Activated T-cell treated with anti-CD3 and anti-CD28 coated beads, Interleukin-2, amount 50 U/mL, for 4 hours (primary cell): ENCODE measurements at places on chromosomes 16 and 17. TPM values are rescaled to one million over a fixed set of nuclear protein-coding genes. Genes with fewer than 3 reads are reported as not detected.

DNA sequence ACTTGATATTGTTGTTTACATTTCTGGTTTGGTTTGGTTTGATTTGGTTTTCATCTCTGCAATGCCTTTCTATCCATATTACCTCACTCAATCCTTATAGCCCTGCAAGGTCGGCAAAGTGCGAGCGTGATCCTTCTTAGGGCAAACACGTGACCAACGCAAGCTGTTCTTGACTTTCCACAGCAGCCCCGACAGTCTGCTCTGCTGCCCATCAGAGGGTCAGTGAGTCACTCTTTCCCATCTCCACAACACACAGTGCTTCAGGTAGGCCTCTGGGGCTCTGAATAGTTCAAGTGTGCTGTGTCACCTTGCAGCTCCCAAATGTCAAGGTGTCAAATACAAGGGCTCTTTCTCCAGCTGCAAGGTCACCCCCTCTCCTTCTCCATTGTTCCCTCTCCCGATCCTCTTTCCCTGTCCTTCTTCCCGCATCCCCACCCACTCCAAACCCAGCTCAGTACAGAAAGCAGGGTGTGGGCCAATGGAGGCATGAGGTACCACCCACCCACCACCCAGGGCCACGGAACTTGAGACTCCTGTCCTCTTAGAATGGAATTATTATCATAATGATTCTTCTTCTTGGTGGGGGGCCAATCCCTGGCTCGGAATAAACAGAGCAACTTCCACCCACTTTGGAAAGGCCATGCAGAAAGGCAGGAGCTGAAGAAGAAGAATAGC lies 139.7 kb downstream of the SLC39A11 start:
- DNase-seq, result no peak

DNA sequence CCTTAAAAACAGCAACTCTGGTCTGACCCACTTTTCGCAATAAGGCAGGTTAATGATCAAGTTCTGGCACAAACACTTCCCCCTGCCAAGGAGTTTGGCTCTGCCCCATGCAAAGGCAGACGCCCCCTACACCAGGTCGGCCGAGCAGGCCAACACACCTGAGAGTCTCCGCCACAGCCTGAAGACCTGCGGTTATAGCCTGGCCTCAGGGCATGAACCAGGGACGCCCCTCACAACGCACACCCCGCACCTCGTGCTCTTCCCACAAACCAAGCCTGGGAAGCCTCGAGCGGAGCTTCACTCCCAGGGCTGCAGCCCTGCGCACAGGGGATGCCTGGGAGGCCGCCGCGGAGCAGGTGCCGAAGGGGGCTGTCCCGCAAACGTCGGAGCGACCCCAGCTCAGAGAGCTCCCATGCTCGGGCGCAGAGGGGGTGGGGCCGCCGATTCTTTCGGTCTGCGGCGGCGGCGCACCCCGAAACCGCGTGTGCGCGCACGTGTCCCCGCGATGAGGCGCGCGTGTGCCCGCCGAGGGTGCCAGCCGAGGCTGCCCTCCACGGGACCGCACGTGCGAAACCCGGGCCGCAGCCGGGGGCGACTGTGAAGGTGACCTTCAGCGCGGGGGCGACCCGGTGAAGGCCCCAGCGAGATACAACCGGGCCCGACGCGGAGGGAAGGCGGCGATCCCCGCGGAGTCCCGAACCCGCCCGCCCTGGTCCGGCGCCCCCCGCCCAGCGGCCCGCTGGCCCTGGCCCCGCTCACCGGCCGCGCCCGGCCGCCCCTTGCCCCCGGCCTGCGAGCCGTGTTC lies 559 bp downstream of the CLUH start:
- DNase-seq, result peak; percentile 32

PROCA1 gene
- total RNA-seq, result 0.83 TPM

GRCh38 chr17:51335883-51336822 lies 75.8 kb downstream of the UTP18 start:
- DNase-seq, result no peak

CCL18 gene
- total RNA-seq, result not detected

DNA sequence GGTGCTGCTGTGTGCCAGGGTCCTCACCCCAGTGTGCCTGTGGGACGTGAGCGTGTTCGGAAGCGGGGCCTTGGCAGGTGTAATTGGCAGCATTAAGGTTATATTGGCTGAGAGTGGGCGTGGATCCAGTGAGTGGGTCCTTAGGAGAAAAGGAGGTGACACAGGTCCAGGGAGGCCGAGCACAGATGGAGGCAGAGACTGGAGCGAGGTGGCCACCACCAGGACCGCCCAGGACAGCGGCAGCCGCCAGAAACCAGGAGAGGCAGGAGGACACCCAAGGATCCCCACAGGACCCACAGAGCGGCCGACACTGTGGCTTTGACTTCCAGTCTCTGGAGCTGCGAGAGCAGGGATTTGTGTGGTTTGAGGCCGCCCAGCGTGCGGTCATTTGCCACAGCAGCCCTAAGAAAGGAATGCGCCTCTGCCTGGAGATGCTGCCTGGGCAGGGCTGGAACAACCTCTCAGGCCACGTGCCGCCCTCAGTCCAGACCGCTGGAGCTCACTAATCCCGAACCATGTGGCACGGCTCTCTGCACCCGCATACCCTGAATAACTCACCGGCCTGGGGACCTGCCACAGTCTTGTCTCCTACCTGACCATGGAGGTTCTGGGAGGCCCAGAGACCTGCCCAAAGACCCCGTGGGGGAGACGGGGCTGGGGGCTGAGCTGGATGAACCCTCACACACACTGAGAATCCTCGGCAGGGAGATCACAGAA lies 45.4 kb downstream of the SOX8 start:
- DNase-seq, result no peak

GRCh38 chr17:12122075-12122474 lies 101.4 kb downstream of the MAP2K4 start:
- DNase-seq, result no peak

DNA sequence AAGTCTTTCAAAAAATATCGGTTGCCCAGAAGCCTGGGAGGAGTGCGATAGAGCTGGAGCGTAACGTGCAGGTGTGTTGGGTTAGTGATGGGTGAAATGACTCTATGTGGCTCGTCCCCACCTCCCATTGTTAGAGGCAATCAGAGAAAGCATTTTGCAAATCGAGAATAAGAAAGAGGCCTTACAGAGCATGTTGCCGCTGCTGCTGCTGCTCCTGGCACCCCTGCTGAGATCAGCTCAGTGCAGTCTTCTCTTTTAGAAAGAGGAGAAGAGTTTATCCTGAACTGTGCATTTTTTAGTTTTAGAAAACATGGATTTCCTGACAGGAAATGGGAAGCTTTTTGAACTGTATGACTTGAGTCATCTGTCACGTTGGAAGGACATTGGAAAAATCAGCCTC lies 774.5 kb upstream of the RBFOX1 start:
- DNase-seq, result no peak

EXOC3L1 gene
- not detected for total RNA-seq

DNA sequence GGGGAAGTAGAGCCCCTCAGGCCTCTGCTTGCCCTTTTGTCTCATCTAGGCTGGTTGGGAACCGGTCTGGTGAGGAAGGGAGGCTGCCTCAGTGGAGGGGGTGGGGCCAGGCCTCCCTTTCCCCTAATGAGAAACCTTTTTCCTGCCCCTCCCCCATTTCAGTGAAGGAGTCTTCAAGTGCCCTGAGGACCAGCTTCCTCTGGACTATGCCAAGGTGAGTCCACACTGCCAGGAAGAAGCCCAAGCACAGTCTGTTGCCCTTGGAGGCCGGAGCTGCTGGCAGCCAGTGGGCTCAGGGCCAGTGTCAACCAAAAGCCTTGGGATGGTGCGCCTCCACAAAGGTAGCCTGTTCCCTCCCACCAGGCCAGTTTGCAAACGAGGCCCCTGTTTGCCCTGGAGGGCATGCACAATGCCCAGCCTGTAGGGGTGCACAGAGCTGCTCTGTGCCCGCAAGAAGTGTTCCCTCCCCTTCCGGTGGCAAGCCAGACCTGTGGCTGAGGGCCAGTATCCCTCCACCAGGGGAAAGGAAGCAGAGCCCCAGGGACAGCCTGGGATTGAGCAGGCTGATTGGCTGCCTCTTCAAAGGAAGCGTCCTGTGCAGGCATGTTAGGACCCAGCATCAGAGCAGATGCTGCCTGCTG lies 3.4 kb downstream of the TRAF4 start:
- DNase-seq, result no peak

DNA sequence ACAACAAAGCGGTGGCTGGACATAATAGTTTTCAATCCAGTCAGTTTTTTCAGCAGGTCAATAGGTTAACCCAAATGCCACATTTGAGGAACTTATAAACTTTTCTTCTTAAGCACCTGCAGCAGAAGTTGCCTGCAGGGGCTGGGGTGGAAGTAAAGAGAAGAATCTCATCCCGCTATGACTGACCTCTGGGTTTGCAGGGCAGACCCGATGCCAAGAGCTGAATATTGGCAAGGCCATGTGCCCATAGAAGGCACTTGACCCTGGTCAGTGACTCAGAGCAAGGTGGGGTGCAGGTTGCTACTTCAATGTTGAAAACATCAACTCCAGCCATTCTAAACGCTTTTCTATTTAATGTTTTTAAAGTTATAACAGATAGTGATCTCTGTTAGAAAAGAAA lies 17.9 kb upstream of the SMPD3 start:
- no peak for DNase-seq

DNA sequence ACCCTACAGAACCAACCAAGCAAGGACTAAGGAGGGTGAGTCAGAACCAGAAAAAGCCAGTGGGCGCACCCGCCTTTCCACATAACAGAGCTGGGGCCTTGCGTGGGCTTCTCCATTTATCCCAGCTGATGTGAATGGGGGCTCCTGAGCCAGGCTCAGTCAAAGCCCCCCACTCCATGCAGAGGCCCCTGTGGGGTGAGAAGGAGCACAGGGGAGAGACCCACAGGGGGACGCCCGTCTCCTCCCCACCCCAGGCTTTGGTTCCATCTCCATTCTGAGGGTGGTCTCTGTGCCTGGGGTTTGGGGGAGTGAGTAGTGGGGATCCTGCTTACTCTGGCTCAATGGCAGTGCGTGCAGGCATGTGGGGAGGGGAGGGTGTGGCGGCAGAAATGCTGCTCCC lies 210.1 kb upstream of the TNRC6C start:
- DNase-seq, result no peak

DNA sequence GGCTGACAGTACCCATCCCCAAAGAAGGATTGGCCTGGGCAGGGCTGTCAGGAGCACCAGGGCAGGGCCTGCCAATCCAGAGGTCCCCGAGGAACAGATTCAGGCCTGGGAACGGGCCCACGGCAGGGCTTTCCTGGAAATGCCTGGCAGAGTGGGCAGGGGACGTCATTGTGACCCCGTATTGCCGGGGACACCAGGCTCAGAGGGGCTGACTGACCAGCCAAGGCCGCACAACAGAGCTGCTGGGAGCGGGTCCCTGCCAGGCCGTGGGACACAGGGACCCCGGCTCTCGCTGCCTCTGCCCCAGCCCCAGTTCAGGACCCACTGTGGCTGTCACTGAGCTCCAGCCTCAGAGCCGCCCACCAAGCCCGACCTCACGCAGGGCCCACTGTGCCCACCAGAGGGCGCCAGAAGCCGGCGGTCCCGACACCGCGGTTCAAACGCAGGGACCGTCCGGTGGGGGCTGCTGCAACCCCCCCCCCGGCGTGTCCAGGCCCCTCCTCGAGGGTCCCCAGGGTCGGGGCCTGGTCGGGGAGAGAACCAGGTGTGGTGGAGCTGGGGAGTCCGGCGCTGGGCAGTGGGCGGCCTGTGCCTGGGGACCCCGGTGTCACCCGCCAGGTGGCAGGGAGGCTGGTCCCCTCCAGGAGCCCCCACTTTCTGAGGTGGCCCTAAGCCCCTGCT lies 15.2 kb upstream of the SSTR5 start:
- peak; percentile 64 for DNase-seq

DNA sequence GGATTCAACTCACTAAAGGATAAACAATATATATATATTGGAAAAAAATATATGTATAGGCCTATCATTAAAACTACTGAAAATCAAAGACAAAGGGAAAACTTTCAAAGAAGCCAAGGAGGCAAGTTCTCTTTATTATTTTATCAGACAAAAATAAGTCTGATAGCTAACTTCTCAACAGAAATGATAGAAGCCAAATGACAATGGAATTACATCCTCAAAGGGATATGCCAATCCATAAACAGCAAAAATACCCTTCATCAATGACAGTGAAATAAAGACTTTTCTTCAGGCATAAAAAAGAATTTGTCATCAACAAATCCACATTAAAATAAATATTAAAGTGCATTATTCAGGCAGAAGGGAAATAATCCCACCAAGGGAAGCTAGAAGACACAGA lies 393.4 kb downstream of the ZFHX3 start:
- DNase-seq, result no peak

DNA sequence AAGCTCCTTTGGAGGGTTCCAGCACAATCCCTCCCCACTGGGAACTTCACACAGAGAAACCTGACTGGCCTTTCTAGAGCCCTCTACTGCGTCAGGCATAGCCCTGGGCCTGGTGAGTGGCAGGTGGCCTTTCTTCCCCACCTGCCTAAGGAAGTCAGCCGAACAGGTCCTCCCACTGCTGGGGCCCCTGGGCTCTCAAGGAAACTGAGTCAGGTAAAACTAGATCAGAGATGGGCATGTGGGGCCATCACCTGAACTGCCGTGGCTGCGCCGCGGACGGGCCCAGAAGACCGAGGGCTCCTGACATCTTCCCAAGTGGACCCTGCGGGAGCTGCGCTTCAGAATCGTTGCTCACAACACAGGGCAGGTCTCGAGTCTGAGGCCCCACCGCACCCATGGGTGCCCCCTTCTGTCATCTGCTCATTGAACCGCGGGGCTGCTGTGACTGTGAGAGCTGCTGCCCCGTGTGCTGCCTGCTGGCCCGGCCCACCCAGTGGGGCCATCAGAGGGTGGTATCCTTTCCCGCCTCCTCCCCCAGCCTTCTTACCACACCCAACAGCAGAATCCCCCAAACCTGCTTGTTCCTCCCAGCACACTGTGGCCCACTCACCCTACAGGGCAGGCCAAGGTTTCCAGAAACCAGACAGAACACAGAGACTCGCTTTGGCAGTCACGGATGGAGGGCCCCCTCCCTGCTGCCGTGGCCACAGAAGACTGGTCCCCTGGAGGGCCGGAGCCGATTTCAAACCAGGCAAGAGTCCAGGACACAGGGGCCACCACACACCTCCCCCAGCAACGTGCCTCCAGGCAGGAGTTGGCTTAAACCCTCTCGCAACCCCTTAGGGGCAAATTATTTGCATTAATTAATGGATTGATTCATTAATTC lies 81.1 kb downstream of the TBC1D16 start:
- DNase-seq, result no peak

IRF8 gene
- total RNA-seq, result 745 TPM
